ENCODE measurements at places on chromosomes 7 and 10.
A peak's percentile ranks its signal among the peaks of the same experiment; 100 is the strongest.

GRCh38 chr7:26153241-26153822 is 1.3 kb downstream of the NFE2L3 start:
- peak; percentile 35 for DNase-seq

GRCh38 chr7:132386201-132386681 is 190.0 kb downstream of the PLXNA4 start:
- DNase-seq, result no peak

GRCh38 chr7:78071491-78072200 is 273.1 kb downstream of the PHTF2 start:
- no peak for DNase-seq

GRCh38 chr10:31368724-31369123 is 49.7 kb downstream of the ZEB1 start:
- no peak for DNase-seq

- DNase-seq, result no peak
These were observed 19.9 kb downstream of the TMEM176B start for GRCh38 chr7:150780292-150780691.

DNA sequence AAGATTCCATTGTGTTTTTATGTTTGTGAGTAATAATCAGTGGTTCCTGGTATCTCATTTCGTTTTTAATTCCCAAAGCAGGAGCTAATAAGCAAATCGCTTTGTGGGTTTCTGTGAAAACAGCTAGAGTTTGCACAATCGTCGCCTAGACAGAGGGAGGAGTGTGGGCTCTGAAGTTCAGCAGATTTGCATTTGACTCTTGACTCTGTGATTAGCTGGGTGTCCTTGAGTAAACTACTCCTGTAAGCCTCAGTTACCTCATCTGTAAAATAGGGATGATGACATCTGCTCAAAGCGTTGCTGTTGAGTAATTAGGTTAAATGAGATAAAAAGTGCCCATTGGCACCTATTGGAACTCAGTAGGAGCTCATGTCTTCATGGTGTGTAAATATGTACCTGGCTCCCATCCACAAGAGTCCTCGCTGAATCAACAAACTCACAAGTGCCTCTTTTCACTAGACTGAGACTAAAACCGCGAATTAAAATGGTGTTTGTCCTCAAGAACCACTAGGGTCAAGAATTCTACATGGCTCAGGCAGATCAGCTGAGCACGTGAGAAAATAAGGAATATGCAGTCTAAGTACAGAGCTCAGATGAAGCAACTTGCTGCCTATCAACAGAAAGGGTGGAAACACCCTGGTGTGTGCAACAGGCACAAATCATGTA is 385.8 kb upstream of the C7orf33 start:
- DNase-seq, result no peak

GRCh38 chr7:78770422-78771410 is 682.8 kb downstream of the MAGI2 start:
- DNase-seq, result no peak

GRCh38 chr7:119320316-119320715 is 952.7 kb upstream of the KCND2 start:
- DNase-seq, result no peak

- DNase-seq, result no peak
These were observed 11.9 kb upstream of the PTPN12 start for GRCh38 chr7:77525231-77525630.

- no peak for DNase-seq
These were observed 148.3 kb downstream of the CDH23 start for GRCh38 chr10:71545001-71545400.

GRCh38 chr10:8352171-8353075 is 297.9 kb downstream of the GATA3 start:
- no peak for DNase-seq

- DNase-seq, result no peak
These were observed 1073.6 kb downstream of the XPNPEP1 start for GRCh38 chr10:108849688-108850087.

DNA sequence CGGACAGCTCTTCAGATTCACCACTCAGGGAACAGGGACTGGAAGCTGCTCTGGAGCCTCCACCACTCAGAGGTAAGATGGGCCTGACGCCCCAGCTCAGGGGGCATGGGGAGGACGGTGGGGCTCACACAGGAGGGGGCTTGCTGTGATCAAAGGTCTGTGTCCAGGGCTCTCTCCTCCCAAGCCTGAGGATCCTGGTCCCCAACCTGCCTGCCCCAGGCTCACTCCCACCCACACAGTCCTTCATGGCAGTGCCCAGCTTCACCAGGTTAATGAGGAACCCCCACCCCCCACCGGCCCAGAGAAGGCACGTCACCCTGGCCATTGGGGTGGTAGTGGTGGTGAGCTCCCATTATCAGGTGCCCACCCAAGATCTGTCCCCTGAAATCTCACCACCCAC is 926.7 kb upstream of the ZNF722 start:
- no peak for DNase-seq

DNA sequence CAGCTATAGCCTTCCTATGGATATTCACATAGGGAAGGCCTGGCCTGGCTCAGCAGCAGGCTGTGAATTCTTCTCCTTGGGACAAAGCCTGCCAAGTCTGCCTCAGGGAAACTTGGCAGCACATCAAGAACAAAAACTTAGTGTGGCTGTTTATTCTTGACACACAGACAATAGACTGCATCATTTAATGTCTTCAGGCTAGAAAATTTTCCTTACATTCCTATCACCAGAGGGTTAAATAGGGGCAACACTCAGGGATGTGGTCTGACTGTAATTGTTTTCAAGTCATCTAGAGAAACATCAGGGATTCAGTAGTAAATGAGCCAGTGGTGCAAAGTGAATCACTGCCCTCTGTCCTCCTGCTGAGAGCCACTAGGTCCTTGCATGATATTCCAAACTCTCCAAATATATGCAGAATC is 137.3 kb downstream of the SEMA3C start:
- DNase-seq, result no peak

- peak; percentile 43 for DNase-seq
These were observed 79.0 kb upstream of the LSM8 start for GRCh38 chr7:118104812-118105441.

DNA sequence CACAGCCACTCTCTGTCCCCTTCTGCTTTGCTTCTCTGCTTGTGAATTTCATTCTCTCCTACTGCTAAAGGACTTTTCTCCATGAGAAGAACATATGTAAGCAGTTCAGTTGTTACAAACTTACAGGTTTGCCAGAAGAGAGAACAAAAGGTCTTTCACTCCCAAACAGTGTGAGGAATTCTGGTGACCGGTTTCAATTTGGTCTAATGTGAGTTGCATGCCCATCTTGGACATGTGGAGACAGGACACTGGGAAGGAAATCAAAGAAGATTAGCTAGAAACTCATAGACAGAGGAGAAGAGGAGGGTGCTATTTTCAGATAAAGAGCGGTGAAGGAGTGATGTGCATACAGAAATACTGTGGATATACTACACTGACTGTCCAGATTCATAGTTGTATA is 209.5 kb upstream of the INHBA start:
- no peak for DNase-seq

DNA sequence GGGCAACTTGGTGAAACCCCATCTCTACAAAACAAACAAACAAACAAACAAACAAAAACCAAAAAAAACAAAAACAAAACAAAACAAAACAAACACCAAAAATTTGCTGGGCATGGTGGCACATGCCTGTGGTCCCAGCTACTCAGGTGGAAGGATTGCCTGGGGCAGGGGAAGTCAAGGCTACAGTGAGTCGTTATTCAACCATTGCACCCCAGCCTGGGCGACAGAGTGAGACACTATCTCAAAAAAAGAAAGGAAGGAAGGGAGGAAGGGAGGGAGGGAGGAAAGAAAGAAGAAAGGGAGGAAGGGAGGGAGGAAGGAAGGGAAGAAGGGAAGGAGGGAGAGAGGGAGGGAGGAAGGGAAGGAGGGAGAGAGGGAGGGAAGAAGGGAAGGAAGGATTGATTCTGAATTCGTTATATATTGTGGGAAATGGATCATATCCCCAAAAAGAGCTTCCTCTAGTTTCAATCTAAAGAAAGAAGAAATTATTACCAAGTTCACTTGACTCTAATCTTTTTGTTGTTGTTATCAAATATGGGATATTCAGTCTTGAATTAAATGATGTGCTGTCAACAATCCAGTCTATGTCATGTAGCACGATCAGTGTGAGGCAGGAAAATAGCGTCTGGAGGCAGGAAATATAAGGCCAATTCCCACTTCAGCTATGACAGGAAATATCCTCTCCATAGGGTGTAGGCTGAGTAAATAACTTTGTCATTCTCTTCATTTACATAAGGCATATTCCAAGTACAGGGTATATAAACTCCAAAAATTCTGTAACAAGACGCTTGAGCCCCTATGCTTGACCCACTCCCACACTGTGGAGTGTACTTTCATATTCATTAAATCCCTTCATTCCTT is 26.2 kb upstream of the TRIM24 start:
- no peak for DNase-seq

GRCh38 chr7:5661942-5662341 is 119.5 kb downstream of the RNF216 start:
- peak; percentile 83 for DNase-seq

GRCh38 chr7:130917669-130918128 is 183.7 kb upstream of the KLF14 start:
- DNase-seq, result no peak

DNA sequence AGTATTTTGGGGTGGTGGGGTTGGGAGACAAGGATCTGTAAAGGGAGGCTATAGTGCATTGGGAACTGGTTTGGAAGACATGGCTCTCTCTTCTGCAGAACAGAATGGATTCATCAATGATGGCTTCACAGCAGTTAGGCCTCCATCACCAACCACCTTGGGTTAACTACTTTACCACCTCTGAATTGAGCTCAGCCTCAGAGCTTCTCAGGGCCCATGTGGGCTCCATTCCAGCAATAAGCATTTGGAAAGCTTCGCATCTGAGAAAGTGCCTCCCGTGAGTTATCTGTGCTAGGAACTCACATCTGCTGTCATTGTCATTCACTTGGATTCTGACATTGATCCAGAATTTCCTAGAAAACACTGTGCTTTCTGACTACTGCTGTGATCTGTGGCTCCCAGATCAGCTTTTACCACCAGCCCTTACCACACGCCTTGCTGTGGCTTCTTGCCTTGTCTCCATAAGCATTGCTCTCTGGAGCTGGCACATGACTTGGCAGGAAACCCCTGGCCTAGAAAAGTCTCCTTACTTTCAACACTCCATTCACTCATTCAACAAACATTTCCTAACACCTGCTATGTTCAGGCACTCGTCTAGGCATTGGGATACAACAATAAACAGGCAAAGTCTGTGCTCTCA is 70.7 kb upstream of the ADO start:
- no peak for DNase-seq

DNA sequence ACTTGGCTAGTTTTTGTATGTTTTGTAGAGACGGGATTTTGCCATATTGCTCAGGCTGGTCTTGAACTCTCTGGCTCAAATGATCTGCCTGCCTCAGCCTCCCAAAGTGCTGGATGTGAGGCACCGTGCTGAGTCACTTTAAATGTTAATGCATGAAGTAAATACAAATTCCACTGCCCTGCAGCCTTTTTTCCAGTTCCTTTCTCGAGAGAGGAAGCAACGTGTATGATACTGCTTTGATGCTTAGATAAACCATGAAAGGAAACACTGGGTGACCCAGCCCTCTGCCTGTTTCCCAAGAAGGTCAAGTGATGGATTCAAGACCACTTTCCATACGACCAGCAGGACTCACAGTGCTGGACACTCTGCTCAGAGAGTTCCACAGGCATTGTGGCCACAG is 11.3 kb upstream of the MRPS24 start:
- DNase-seq, result no peak

GRCh38 chr10:75955973-75956502 is 524.6 kb downstream of the LRMDA start:
- no peak for DNase-seq

DNA sequence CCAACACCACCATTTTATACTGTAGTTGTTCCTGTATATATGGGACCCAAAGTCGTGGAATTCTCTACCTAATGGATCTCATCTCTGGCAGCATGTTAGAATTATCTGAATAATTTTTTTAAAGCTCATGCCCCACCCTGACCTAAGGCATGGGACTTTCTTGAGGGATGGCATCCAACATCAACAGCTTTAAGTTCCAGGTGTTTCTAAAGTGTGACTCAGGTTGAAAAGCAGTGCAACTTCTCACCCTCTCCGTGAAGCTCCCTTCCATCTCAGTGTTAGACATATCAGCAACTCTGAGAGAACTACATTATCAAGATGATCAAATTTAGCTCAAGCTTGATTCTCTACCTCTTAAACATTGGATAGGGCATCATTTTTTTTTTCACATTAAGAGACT is 18.1 kb upstream of the RAB18 start:
- DNase-seq, result no peak
